ENCODE measurements at places on chromosomes 2 and 18.

DNA sequence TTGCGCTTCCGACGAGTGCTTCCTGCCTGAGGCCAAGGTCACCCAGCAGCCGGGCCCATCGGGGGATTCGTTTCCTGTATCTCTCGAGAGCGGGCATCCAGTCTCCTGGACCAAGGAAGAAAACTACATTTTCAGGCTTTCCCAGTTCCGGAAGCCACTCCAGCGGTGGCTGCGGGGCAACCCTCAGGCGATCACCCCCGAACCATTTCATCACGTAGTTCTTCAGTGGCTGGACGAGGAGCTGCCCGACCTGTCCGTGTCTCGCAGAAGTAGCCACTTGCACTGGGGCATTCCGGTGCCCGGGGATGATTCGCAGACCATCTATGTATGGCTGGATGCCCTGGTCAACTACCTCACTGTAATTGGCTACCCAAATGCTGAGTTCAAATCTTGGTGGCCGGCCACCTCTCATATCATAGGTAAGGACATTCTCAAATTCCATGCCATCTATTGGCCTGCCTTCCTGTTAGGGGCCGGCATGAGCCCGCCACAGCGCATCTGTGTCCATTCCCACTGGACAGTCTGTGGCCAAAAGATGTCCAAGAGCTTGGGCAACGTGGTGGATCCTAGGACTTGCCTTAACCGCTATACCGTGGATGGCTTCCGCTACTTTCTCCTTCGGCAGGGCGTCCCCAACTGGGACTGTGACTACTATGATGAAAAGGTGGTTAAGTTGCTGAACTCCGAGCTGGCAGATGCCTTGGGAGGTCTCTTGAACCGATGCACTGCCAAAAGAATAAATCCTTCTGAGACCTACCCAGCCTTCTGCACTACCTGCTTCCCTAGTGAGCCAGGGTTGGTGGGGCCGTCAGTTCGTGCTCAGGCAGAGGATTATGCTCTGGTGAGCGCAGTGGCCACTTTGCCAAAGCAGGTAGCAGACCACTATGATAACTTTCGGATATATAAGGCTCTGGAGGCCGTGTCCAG is 1.0 kb downstream of the MARS2 start:
- DNase-seq, result no peak

DNA sequence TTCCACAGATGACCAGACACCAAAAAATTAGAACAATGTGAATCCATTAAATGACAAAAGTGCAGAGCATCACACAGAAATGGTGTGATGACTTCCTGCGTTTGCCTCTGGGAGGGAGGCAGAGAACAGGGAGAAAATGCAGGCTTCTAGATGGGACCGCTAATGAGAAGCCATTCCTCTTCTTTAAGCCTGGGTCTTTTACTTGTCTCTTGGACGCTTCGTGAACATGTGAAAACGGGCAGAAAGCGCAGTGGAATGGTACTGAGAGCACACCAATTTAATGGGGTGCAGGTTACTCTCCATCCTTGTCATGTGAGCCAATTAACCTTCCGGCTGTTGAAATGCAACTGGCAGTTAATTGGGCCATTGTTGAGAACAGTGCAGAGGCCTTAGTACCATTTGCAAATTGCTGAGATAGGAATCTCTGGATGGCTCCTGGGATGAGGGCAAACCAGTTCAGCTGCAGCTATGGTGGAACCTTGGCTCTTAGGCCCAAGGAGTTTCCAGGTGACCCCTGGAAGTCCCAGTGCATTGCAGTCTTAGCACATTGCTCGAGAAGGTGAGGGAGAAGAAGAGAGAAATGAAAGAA is 210.4 kb upstream of the CXCR4 start:
- DNase-seq, result no peak

- no peak for DNase-seq
Observed at GRCh38 chr2:240214790-240215675, 74.6 kb upstream of the OTOS start.

GRCh38 chr2:126880817-126881216 is 17.9 kb upstream of the TEX51 start:
- no peak for DNase-seq

DNA sequence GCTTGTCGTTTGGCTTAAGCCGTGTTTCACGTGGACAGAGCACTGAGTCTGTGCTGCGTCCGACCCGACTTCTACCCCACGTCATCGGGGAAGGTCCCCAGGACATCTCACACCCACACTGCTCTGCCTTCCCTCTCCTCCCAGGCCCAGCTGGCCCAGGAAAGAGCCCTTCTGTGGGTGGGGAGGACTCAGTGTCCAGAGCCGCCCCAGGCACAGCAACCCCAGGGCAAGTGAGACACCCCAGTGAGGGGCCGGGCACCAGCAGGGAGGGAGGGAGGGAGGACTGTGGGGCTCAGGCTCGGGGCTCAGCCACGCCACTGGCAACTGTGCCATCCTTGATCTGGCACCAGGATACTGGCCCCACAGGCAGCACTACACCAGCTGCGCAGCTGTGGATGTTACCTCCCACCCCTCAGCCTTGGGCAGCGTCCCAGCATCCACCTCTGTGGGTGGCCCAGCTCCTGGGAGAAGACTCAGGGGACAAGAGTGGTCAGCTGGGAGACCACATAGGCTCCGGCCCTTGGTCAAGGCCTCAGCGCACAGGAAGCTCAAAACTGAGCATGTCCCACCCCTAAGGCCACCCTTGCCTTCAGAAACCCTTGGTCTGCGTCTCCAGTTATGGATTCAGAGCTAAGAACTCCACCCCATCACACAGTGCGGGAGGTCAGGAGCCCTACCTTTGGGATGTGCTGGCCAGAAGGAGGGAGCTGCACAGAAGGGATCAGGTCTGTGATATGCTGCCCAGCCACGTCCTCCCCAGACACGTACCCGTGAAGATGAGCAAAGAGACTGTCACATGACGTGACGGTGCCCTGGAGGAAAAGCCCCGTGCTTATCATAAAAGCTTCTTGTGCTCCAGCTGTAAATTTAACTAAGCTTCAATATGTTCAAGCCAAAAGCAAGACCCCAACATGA is 11.7 kb downstream of the PASK start:
- DNase-seq, result no peak

GRCh38 chr2:162196638-162197037 is 44.6 kb upstream of the GCG start:
- no peak for DNase-seq
